RWPE2 (cell line): ENCODE measurements at places on chromosomes 13 and 19.

- DNase-seq: no peak
These were observed 98.2 kb downstream of the FREM2 start for GRCh38 chr13:38785042-38785441.

- peak; percentile 86 for DNase-seq
These were observed 8.7 kb downstream of the HOMER3 start for GRCh38 chr19:18932216-18932841.

DNA sequence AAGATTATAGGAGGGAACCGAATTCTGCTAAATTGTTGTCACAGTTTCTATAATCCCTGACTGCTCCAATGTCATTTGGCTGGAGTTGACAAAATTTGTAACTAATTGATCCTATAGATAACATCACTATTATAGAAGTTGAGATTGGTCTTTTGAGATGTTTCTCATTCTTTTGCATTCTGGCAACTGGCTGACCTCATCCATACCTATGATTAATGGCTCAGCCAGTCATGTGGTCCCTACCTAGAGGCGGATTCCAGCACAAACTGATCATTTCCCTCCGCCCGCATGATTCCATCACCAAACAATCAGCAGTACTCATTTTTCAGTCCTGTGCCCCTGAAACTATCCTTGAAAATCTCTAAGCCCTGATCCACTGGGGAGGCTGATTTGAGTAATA lies 4.2 kb downstream of the PSG2 start:
- no peak for DNase-seq

- DNase-seq: no peak
These were observed 7.6 kb downstream of the MBD3L2B start for GRCh38 chr19:7013678-7014077.

DNA sequence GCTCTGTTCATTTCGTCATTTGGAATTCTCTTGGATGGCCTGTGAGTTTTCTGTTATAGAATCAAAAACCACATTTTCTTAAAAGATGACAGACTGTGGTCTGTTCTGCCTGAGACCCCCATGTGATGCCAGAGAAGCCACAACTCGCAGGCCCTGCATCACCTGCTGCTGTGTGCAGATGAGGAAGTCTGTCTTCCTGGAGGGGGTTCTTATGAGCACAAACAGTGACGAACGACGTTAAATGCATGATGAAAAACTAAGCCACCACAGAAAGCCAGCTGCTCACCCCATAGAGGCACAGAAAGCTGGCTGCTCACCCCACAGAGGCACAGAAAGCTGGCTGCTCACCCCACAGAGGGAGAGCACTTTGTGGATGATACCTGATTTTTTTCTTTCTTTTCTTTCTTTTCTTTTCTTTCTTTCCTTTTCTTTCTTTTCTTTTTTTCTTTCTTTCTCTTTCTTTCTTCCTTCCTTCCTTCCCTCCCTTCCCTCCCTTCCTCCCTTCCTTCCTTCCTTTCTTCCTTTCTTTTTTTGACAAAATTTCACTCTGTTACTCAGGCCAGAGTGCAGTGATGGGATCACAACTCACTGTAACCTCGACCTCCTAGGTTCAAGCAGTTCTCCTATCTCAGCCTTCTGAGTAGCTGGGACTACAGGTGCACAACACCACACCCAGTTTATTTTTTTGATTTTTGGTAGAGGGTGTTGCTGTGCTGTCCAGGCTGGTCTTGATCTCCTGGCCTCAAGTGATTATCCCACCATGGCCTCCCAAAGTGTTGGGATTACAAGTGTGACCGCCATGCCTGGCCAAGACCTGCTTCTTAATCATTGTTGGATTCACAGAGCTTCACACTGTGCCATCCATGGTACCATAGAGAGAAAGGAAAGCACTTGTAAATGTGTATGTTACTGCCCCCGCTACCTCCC lies 1191.4 kb downstream of the UQCRFS1 start:
- no peak for DNase-seq

DNA sequence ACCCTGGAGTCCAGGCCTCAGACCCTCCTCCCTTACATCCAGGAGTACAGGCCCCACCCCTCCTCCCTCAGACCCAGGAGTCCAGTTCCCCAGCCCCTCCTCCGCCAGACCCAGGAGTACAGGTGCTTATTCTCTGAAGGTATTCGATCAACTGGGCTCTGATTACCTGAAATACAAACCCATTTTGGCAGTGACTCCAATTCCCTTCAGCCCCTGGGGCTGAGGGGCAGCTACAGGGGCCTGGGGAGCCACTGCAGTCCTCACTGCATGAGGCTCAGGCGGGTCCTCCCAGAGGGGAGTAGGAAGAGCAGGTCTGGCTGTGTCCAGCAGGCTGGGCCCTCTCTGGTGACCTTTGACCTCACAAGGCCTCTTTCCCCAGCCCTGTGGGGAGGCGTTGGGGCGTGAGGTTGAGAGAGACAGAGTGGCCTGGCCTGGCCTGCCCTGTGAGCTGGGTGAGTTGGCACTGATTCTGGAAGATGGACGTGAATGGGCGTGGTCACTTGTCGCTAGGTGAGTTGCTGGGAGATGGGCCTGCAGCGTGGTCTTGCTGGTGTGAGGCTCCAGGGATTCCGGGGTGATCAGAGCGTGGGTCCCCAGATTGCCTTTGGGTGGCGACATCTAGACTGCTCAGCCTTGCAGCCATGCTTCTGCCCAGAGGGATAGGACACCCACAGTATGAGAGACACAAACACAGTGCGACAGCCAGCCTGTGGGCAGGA lies 3.1 kb downstream of the BCAT2 start:
- DNase-seq: no peak

GRCh38 chr13:69213396-69213795 lies 894.2 kb upstream of the ATXN8OS start:
- no peak for DNase-seq

- DNase-seq: no peak
These were observed 9.6 kb upstream of the ELL start for GRCh38 chr19:18531485-18531884.

GRCh38 chr19:5484398-5485285 lies 29.4 kb downstream of the ZNRF4 start:
- DNase-seq: no peak

DNA sequence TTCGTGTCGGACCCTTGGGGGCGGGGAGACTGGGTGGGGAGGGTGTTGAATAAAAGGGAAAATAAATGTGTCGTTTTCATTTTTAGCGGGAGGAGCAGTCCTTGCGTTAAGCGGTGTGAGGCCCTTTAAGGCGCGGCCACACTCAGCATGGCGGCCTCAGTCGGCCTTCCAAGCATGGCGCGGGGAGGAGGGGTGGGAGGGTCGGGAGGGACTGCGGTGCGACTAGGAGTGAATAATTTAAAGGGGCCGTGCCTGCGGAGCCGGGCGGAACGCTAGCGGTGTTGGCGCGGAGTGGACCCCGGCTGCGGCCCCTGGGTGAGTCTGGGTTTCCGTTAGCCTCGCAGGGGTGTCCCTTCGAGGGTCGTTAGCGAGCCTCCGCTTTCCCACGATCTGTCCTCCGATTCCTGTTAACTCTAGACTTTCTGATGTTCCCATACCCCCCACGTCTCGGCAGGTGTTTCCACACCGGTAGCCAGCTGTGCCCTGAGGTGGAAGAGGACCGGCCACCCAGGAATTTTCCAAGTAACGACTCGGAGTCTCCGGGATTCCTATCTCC lies 1.5 kb upstream of the PNPLA6 start:
- DNase-seq: peak; percentile 77

GRCh38 chr13:30735025-30735871 lies at the start of gene ALOX5AP:
ALOX5AP (plus strand) TSS chr13:30735543; CDS start chr13:30735606, 63 bp downstream.
- DNase-seq: no peak

GRCh38 chr13:19759669-19760068 lies 23.1 kb downstream of the PSPC1 start:
- no peak for DNase-seq

DNA sequence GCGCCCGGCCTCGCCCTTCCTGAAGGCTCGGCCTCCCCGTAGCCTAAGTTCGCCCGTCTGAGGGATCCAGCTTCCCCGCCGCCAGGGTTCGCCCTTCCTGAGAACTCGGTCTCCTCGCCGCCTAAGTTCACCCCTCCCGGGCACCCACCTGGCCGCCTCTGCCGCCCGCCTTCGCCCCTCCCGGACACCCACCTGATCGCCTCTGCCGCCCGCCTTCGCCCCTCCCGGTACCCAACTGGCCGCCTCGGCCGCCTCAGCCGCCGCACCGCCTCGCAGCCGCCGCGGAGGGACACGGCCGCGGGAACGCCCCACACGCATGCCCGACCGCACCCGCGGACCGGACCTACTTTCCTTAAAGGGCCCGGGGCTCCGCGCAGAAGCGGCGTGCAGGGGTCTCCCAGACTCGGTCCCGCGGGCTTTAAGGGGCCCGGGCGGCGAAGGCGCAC lies at the start of gene MOB3A:
TSS of gene MOB3A (minus strand) at position 293 of the 446 bp plus-strand sequence. CDS start 17,766 bp downstream, outside the sequence.
- DNase-seq: peak; percentile 90

DNA sequence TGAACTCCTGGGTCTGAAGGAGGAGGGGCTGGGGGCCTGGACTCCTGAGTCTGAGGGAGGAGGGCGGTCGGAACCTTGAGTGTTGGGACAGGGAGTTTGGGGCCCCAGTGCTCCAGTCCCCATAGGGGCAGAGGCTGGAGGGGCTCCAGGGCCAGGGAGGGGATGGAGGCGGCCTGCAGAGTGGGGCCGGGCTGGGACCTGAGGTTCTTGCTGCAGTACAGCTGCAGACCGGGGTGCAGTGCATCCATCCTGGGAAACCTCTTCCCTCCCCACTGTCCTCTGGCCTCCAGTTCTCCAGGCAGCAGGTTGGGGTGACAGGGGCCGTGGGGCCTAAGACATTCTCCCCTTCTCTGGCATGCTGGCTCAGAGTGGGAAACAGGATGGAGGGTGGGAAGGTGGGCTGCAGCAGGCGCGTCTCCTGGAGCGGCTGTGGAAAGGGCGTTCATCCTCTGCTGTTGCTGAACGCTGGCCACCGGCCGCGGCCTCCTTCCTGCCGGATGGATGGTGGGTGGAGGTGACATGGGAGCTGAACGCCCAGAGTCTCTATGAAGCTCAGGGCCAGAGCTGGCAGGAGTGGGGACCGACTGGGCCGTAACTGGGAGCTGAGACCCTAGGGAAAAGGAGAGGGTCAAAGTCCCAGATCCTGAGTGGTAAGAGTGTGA lies 1.6 kb downstream of the BRSK1 start:
- DNase-seq: no peak

DNA sequence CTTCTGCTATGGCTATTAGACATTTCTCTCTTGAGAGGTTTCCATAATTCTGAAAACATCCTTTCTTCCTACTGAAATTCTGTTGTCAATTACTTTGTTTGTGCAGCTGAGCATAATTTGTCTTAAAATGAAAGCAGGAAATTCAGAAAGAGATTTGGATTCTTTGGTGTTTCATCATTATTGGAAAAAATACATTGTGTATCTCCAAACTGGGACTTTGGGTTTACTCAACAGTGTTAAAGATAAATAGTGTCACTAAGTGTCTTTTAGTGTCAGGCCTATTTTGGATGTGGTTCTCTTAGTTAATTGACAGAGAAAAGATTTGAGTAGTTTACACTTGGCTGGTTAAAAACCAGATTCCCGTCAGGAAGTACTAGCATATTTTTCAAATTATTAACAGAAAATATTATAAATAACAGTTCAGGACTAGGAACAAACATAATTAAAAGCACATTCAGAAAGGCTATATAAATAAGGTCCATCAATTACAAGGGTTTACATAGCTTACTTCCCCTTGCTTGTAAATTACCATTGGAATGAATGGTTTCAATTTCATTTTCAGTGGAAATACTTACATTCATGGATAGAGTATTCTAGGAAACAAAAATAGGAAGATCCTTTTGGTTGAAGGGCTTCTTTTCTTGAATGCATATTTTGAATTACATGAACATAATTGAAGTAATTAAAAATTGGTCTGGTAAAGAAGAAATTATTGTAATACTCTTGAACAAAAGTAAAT lies 483.1 kb downstream of the GPC6 start:
- DNase-seq: no peak

- no peak for DNase-seq
These were observed 1.4 kb upstream of the CACNG7 start for GRCh38 chr19:53907690-53908089.

- DNase-seq: no peak
These were observed 191.9 kb upstream of the MIR17HG start for GRCh38 chr13:91155512-91156114.

GRCh38 chr19:344625-345319 lies at the start of gene MIER2:
MIER2 (minus strand) TSS chr19:344796; CDS start chr19:344782, 14 bp downstream.
- peak; percentile 67 for DNase-seq

GRCh38 chr13:114130131-114130836 lies 2.1 kb downstream of the RASA3 start:
- no peak for DNase-seq

DNA sequence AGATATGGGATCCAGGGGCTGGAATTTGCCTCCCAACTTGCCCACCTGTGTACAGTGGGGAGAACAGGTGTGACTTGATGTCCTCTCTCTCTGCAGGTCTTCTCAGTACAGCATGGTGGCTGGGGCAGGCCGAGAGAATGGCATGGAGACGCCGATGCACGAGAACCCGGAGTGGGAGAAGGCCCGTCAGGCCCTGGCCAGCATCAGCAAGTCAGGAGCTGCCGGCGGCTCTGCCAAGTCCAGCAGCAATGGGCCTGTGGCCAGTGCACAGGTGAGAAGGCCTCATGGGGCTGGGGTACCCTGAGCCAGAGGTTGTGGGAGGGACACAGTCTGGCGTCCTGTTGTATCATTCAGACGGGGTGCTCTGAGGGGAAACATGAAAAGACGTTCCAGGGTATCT lies 3.0 kb downstream of the LENG8 start:
- no peak for DNase-seq

DNA sequence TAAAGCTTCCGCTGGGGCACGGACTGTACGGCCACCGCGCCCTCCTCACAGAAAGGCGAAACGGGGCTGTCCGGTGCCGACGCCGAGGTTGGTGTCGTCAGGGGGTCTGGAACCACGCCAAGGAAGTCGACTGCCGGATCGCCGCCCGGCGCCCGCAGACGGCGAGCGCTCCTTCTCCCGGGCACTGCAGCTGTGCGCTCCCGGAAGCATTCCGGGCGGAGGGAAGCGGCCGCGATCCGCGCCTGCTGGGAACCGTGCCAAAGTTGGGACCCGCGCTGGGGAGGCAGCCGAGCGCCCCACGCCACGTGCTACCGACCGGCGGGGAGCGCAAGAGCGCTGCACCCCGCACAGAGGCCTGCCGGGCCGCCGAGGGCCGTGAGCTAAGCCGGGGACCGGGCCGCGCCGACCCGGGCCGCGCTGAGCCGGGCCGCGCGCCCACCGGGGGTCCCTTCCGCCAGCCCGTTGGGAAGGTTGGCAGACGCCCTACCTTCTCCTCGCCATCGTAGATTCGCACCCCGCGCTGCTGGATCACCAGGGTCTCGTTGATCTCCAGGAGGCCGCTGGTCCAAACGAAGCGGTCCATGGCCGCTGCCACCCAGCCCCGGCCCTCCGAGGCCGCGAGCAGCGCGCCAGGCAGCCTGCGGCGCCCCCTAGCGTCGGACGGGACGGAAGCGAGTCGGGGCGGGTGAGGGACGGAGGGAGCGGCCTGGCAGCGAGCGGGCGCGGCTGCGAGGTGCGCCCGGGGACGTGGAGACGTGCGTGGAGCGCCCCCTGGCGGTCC lies at the start of gene VPS36:
TSS of gene VPS36 (minus strand) at position 623 of the 781 bp plus-strand sequence. CDS start at position 583, 40 bp downstream.
- DNase-seq: peak; percentile 83

GRCh38 chr19:426725-427445 lies 17.9 kb upstream of the C2CD4C start:
- no peak for DNase-seq

- DNase-seq: peak; percentile 83
These were observed 13.0 kb downstream of the YIPF2 start for GRCh38 chr19:10915130-10916091.

- DNase-seq: no peak
These were observed 33.7 kb upstream of the OLFM4 start for GRCh38 chr13:52994865-52995264.
